GM12865 (cell line): ENCODE measurements at places on chromosomes 2 and 18.

- DNase-seq = peak; percentile 12
Observed at GRCh38 chr2:52931660-52932059, 835.9 kb upstream of the CHAC2 start.

DNA sequence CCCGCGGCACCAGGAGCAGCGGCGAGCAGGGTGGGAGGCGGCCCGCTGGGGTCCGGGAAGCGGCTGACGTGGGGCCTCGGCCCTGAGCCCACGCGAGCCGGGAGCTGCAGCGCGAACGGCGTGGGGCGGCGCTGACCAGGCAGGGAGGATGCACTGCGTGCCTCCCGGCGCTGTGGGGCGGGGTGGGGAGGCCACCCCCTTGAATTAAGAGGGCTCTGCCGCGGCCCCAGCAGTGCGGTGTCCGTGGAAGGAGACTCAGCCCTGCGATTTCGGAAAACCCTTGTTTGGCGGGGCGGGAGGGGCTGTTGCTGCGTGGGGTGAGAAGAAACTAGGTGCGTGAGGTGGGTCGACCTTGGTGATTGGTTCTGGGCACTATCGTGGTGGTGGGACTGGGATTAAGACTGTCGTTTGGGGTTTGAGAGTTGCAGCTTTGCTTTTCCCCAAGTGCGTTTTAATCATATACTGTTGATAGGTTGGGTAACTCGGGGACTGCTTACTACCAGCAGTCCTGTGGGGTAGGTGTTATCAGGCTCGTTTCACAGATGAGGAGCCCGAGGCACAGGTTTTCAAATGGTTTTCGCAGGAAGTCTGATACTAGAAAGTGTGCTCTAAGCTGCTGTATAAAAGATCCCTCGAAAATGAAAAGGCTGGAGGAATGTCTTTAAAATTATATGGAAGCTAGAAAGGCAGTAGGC is 722 bp downstream of the ACSL3 start:
- DNase-seq = peak; percentile 57

GRCh38 chr2:200863782-200864175 is 679 bp downstream of the CLK1 start:
- DNase-seq = no peak

DNA sequence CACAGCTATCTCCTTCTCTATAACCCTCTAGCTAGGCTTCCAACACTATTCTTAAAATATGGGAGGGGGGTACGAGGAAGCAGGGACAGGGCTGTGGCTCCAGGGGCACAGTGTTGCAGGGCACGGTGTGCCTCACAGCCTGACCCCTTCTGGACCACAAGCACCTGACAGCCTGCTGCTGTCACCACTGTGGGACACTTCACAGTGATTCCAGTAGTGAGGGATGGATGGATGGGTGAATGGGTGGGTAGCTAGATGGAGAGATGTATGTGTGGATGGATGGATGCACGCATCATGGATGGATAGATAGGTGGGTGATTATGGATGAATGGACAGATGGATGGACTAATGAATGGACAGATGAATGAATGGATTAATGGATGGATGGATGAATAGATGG is 21.6 kb downstream of the PXDN start:
- no peak for DNase-seq

DNA sequence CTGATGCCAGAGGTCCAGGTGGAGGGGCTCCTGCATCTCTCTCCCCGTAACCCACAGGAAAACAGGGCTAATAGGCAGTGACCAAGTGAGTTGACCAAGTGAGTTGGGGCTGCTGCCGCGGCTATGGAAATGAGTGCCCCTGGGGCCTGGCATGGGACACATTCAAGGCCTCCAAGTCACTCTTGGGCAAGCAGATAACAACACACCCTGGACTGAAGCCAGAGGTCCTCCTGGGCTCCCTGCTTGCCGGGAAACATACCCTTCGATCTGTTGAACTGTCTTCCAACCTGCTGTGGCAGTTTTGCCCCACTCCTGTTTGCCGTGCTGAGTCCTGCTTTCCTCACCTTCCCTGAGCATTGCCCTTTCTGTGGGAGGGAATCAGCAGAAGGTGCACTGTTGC is 89.2 kb downstream of the LIPG start:
- DNase-seq = no peak

DNA sequence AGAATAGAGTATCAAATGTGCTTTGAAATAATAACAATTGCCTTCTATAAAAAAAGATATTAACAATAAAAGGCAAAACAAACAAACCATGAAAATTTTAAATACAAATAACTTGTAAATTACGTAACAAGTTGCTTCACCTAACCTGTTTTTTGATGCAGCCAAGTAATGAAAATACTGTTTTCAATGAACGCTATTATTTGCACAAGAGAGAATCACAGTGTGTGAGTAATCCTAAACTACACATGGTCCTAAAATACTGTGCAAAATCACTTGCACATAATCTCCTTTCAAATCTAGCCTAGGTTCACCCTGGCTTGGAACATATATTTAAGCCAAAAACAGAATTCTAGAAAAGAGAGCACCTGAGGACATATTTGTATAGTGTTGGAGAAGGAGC is 98.9 kb downstream of the CCDC148 start:
- DNase-seq = no peak

DNA sequence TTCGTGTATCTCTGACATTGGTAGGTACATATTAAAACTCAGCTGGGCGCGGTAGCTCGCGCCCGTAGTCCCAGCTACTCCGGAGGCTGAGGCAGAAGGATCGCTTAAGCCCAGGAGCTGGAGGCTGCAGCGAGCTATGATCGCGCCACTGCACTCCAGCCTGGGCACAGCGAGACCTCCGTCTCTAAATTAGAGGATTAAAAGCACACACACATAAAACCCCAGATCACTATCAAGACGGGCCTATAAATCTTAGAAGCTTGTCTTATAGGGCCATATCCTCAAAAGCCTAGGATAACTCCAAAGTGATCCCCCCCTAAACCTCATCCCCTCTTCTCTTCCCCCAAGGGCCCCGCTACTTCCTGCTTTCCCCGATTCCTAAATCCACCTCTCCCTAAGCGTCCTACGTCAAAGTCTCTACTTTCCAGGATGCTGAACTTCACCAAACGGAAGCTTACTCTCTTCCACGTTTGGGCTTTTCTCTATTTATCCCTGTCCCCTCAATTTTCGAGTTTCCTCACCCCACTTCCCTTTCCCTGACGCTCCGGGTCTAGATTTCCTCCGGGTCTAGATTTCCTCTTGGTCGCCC is 707 bp downstream of the KRCC1 start:
- DNase-seq = peak; percentile 27

DNA sequence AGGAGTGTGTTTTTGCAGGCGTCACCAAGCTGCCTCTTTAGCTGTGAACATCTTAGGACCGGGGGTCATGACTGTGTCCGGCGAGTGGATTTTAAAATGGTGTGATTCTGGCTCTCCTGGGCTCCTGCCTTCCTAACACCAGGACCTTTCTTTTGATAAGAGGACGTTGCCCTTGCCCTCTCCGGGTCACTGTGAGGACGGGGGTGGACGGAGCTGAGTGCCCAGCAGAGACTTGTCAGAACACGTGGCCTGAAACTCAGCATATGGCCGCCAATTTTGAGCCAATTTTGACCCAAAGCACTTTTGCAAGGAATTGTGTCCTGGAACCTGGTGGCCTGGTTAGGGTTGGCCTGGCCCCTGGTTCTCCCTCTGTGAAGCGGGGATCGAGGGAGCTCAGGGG is 40.2 kb downstream of the RTP5 start:
- DNase-seq = no peak

DNA sequence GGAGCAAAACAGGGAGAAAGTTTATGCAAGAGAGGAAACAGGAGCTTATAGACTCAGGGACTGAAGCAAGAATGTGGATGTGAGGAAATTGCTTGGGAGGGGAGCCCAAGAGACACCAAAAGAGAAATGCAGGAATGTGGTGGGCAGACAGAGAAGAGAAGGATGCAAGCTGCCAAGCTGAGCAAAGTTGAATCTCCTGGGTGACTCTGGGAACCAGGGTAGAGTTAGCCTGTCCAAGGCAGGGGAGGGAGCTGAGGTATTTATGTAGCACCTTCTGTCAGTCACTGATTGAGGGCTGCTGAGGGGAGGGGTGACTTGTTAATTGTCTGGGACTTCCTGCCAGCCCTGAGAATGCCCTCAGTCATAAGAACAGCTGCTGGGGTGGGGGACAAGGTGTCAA is 464.3 kb downstream of the NBAS start:
- no peak for DNase-seq

- no peak for DNase-seq
Observed at GRCh38 chr2:15253835-15254286, 307.3 kb downstream of the NBAS start.

GRCh38 chr2:47767880-47768609 is 14.9 kb upstream of the MSH6 start:
- DNase-seq = peak; percentile 80

DNA sequence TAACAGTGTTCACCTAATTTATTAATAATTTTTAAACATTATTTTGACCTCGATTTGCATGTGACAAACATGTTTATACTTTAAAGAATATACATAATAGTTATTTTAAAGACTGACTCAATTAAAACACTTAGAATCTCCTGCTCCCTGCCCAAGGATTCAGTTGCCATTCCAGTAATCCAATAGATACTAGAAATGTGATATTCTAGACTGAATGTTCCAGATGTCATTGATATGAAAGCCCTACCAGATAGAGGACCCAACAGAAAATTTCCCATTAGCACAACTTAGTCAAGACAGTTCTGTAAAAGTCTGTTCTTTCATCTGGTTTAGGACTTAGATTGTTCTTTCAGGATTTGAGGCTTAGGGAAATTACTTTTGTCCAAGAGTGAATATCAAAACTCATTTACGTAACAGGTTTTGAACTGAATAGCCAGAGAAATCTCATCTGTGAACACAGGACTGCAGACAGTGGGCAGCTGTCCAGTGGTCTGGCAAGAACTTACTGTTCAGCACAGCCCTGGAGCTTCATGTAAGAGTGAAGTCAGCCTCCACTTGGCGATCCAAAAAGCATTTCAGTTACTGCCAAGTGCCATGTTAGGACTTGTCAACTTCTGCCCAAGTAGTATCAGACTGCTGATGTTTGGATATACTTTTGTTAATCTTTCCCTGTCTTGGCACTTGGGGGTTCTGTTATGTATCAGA is 77.5 kb downstream of the OSBPL6 start:
- DNase-seq = no peak

GRCh38 chr18:37452015-37452414 is 113.6 kb downstream of the CELF4 start:
- DNase-seq = no peak

GRCh38 chr2:149442346-149442745 is 112.0 kb downstream of the LYPD6 start:
- DNase-seq = no peak

DNA sequence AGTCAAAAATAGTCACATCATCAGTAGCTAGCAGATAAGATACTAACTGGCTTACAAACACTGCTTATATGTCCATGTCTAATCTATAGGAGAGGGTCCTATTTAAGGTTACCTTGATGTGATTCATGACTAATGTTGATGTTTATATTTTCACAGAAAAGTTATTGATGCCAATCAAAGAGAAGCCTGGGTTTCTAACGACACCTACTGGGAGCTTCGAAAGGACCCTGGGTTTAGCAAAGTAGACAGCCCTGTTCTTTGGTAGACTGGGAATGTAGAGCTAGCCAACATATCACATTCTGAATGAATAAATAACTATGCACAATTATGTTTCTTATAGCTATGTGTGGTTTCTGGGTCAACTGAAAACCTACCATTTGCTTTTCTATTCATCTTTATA is 55.7 kb downstream of the PRKRA start:
- no peak for DNase-seq

DNA sequence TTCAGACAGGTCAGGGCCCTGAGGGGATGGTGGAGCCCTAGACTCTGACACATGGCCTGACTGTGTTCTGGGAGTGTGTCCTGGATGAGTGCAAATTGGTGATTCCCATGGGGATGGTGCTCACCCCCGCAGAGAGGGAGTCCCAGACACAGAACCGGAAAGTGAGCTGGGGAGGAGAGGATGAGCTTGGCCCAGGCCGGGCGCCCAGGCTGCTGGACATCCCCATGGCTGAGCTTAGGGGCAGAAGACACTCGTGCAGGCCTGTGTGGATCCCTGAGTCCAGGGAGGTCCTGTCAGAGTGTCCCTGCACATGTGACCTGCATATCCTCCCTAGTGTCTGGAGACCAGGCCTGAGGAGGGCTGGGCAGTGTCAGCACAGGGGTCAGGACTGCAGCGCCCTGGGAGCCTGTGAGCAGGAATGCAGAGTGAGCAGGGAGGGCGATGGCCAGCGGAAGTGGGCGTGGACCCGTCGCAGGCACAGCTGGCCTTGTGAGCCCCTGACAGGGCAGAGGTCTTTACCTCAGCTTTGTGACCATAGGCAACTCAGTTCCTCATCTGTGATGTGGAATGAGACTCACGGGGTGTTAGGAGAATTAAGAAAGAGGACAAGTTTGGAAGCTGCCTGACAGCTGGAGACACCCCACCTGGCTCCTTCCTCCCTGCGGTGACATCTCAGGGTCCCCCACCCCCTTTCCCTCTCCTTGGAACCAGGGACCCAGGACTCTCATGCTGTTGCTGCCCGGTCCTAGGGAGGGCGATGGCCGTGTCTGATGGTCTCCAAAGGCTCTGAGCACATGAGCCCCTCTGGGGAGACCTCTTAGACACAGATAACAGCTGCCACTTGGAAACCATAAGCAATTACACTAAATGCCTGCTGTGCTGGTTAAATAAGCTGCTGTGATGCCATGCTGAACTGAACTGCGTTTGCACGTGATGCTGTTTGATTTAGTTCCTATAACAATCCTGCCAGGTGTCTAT is 62.6 kb upstream of the HS6ST1 start:
- DNase-seq = no peak

DNA sequence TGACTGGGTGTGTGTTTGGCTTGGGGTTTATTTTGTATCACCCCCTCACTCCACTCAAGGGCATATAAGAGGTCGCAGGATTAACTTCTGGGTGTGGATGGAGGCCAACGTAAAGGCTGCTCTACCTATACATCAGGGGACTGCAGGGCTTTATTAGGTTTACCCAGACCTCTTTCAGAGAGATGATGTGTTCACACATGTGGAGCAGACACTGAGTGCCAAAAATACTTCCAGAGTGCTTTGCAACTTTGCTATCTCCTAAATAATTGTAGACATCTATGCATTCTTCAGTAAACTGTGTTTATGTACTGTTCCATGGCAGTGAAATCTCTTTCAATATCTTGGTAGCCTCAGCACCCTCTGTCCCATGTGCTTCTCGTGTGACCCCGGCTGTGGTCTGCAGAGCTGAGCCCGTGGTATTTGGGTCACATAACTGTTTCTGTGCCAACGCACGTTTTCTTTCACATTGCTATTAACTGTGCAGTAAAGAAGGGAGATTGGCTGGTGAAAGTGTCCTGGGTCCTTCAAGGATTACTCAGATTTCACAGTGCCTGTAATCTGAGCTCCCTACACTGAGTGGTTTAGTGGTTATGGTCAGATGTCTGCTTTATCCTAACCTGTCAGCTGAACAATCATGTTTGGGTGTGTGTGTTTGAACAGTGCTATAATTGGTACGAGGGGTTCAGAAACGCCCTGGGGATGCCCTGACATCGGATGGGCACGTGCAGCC is 208.1 kb downstream of the VAPA start:
- DNase-seq = no peak

GRCh38 chr2:164934401-164935117 is 20.8 kb downstream of the SLC38A11 start:
- no peak for DNase-seq

GRCh38 chr2:120667981-120668380 is 67.7 kb upstream of the GLI2 start:
- DNase-seq = no peak
